Heart left ventricle (tissue), 16 donors: ENCODE measurements at places on chromosomes 1 and 21. TPM values are rescaled to one million over a fixed set of nuclear protein-coding genes. Genes with fewer than 3 reads are reported as not detected.

The ZNF672 gene
- polyA plus RNA-seq = 20.5 TPM

The PTGFRN gene
- polyA plus RNA-seq = 65.6 TPM

The AK5 gene
- 0.27 TPM for polyA plus RNA-seq

The OR2T2 gene
- polyA plus RNA-seq = not detected

The RXFP4 gene
- polyA plus RNA-seq = 0.07 TPM

The KRTAP13-2 gene
- not detected for polyA plus RNA-seq

The CELSR2 gene
- 1.6 TPM for polyA plus RNA-seq

The RALGPS2 gene
- polyA plus RNA-seq = 1.6 TPM

The GLUL gene
- 1,145 TPM for polyA plus RNA-seq

The LMX1A gene
- 0.03 TPM for polyA plus RNA-seq

The JAM2 gene
- polyA plus RNA-seq = 19.2 TPM

The MIXL1 gene
- not detected for polyA plus RNA-seq

The GPR157 gene
- polyA plus RNA-seq = 9.2 TPM

The BEST4 gene
- polyA plus RNA-seq = 0.06 TPM

The F13B gene
- polyA plus RNA-seq = not detected

The EDARADD gene
- polyA plus RNA-seq = 0.91 TPM

The SELENOF gene
- 101 TPM for polyA plus RNA-seq

The CLDN17 gene
- not detected for polyA plus RNA-seq

The ADORA3 gene
- polyA plus RNA-seq = 1.2 TPM
